ENCODE measurements at places on chromosomes 2 and 18.

DNA sequence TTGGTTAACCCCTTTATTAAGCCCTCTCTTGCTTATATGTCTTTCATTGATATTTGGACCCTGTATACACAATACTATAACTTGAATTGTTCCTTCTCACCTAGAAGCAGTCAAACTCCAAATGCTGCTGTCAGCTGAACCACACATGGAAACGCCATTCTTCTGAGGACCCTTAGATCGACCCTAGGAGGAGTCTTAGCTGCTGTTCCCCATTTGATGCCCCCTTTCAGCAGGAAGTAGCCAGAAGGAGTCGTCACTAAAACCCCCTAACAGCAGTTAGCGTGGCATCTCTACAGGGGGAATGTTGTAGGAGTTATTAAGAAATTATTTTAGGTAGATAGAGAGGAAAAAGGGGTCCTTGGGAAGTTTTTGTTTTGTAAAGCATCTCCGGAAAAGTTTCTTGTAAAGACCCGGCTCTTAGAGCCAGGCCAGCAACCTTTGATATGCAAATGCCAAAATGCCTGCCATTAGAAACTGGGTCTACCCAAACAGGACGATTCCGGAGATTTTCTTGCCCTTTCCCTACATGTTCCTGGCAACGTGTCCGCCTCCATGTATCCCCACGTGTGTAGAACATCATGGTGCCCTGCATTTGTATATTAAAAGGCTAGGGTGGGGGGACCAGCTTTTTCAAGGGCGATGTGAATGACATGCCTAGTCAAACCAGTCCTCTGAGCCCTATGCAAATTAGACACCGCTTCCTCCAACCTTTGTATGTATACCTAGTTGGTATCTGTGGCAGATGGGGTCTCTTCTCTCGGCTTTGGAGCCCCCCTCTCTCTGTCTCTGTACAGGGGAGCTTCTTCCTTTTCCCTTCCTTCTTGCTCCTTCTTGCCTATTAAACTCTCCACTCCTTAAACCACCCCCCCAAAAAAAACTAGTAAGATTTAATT is 638.4 kb upstream of the POU3F3 start:
- DNase-seq = peak; percentile 58

DNA sequence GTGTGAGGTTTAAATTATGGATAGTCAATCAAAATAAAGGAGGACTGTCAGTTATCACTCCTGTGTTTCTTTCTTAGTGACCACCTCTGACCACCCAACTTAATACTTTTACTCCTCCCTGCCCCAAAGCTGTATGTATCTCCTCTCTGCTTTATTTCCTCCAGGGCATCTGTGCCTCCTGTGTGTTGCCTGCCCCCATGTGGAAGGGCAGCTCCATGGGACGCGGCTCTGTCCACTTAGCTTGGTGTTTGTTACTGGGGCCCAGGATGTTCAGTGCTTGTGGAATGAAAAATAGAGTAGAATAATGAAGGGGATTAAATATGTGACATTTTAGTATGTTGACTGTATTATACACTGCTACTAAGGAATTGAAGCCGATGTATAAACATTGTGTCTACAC is 9.8 kb downstream of the ACP1 start:
- peak; percentile 26 for DNase-seq

DNA sequence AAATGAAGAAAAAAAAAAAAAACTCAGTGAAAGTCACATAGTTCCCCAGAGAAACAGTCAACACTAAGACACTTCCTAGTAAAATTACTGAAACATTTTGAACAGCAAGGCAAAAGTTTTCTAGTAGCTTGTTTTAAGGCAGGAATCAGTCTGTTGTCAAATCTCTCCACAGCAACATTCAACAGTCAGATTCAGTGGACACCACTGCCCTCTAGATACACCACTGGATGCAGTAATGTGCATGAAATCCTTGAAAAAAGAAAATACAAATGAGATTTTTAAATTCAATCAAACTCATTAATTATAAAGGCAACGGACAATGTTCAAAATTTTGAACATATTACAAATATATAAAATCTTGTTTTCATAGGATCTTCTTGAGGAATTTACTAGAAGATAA is 46.4 kb downstream of the GRB14 start:
- DNase-seq = no peak

GRCh38 chr2:78068808-78069207 is 546.6 kb upstream of the LRRTM4 start:
- no peak for DNase-seq

DNA sequence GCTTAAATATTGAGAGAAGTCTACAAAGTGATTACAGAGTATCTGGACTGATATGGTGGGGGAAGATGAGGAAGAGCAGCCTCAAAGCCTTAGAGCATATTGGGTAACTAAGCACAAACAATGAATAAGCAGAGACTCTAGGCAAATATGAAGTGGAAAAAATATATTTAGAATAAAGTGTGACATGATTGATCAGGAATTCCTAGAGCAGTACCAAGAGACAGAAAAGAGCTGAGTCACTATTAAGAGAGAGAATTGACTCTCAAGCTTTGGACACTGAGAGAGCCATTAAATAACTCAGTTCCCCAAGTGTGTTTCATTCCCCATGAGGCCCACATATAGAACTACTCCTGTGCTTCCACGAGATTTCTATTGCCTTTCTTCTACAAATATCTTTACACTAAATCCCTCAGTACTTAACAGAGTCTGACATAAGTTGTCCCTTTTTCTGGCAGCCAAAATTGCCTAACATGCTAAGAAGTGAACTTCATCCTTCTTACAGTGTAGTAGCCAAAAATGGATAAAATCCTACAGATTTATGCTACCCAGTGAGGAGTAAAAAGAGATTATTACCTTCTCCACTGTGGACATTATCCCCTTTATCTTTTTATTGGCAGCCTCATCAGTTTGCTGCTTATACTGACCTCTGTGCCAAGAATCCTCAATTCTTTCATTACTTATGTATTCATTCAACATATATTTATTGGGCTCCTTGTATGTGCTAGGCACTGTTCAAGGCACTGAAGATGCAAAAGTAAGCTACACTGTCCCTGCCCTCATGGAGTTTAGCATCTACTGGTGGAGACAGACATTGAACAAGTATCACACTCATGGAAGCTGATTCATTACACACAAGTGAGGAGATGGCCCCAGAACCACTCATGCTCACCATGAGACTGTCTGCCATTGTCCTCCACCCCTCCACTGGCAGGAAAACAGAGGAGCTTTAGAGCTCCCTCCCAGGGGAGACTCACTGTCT is 45.4 kb downstream of the SLC40A1 start:
- DNase-seq = no peak

DNA sequence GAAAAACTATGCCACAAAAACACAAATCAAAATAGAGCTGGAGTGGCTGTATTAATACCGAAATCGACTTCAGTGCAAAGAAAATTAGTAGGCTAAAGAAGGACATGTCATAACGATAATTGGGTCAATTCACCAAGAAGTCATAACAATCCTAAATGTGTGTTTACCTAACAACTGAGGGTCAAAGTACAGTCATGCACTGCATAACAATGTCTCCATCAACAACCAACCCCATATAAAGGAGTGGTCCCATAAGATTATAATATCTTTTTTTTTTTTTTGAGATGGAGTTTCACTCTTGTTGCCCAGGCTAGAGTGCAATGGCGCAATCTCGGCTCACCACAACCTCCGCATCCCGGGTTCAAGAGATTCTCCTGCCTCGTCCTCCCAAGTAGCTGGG is 87.5 kb downstream of the NAB1 start:
- DNase-seq = no peak

- no peak for DNase-seq
Observed at GRCh38 chr18:36015629-36016028, 43.1 kb downstream of the RMP24 start.

- DNase-seq = no peak
Observed at GRCh38 chr2:196258407-196258806, 87.0 kb upstream of the STK17B start.

GRCh38 chr2:65256054-65256453 is 28.4 kb downstream of the ACTR2 start:
- DNase-seq = peak; percentile 11

GRCh38 chr2:118371515-118371914 is 283.2 kb downstream of the INSIG2 start:
- peak; percentile 93 for DNase-seq

- DNase-seq = no peak
Observed at GRCh38 chr18:272650-273049, 4.8 kb upstream of the THOC1 start.

DNA sequence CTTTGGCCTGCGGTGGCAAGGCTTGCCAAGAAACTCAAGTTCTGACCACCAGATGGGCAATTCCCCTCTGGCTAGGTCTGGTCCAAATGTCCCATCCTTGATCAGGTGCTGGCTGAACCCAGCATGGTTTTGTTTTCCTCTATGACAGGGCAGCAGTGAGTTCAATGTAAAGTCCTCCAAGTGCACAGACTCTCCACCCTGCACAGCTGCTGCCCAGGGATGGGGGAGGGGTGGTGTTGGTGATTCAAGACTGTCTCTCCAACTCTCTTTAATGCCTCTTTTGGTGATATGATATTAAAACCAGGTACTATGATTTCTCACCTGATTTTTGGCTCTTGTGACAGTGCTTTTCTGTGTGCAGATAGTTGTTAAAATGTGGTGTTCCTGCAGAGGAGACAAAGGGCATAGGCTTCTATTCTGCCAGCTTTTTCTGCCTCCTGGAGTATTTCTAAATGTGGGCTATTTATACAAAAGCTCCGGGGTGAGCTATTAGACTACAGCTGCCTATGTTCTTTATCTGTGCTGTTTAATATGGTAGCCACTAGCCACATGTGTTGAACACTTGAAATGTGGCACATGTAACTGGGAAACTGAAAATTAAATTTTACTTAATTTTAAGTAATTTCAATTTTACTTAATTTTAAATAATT is 64.0 kb upstream of the STK39 start:
- DNase-seq = no peak

DNA sequence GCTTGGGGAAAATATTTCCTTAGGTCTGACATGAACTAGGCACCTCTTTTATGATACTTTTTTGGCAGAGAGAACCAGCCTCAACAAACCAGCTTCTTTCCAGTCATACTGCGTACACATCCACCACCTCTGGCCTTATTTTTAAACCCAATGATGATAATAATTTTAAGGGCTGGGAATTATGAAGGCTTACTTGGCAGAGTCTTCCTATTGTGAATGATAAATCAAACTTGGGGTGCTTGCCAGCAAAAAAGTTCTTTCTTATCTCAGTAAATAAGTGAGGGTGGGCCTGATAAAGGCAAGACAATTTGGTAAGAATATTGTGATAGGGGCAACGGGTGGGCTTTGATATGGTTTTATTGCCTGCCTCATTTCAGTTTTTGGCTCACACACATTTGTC is 1230.2 kb upstream of the ZEB2 start:
- no peak for DNase-seq

DNA sequence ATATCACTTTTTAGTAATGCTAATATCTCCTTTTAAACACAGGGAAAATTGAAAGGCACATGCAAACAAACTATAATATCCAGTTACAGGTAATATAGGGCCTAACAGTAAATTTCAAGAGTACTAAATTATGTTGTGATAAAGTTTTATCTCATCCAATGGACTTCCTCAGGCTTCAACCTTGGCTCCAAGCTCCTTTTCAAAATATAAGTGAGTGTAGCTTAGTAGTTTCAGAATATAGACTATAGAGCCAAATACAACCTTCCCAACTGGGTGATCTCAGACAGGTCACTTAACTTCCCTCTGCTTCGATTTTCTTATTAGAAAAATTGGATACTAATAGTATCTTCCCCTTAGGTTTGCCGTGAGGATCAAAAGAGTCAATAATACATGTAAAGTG is 93.5 kb upstream of the PARD3B start:
- no peak for DNase-seq

Data from GM23338 (cell line).